ENCODE measurements at places on chromosomes 3 and 15. TPM values are rescaled to one million over a fixed set of nuclear protein-coding genes. Genes with fewer than 3 reads are reported as not detected.
A peak's percentile ranks its signal among the peaks of the same experiment; 100 is the strongest.

- DNase-seq = no peak
Observed at GRCh38 chr3:25727316-25727715, 55.9 kb downstream of the NGLY1 start.

DNA sequence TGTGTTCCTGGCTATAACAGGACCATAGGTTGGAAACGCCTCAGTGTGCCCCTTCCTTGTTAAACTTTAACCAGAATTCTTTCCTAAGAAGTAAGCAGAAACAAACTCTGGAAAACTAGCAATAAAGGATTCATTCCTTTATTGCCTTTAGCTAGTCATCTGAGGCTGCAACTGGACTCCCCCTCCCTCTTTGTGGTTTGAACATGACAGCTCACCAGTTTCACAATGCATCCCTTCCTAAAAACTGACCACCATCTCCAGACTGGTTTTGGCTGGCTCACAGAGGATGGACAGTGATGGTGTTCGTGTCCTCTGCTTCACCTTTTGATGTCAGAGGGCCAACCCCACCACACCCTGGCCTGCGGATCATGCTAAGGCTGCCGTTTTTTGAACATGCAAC lies 27.9 kb upstream of the TGFBR2 start:
- no peak for DNase-seq

DNA sequence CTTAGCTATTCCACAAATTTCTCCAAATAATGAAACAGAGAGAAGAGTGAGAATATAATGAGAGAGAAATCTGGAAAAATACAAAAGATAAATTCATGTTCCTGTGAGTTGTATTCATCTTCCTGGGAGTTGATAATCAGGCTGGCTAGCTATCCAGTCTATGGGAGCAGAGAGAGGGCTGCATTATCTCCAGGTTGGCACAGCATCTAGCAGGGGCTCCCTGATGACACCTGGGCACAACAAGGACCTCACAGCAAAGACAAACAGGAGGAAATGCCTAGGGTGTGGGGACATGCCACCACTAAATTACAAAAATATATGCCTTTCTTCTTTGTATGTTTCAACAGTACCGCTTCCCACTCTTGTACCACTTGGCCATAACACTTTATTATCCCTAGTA lies 1.9 kb downstream of the EHD4 start:
- no peak for DNase-seq

- DNase-seq = no peak
Observed at GRCh38 chr15:94542391-94542790, 311.0 kb downstream of the MCTP2 start.

GRCh38 chr15:63191895-63192618 lies 2.7 kb downstream of the RAB8B start:
- no peak for DNase-seq

GRCh38 chr3:98612587-98612986 lies 19.2 kb upstream of the CPOX start:
- DNase-seq = no peak

GRCh38 chr15:72345806-72346205 lies 25.8 kb upstream of the CELF6 start:
- no peak for DNase-seq

GRCh38 chr15:64038878-64039610 lies 7.2 kb downstream of the DAPK2 start:
- no peak for DNase-seq

DNA sequence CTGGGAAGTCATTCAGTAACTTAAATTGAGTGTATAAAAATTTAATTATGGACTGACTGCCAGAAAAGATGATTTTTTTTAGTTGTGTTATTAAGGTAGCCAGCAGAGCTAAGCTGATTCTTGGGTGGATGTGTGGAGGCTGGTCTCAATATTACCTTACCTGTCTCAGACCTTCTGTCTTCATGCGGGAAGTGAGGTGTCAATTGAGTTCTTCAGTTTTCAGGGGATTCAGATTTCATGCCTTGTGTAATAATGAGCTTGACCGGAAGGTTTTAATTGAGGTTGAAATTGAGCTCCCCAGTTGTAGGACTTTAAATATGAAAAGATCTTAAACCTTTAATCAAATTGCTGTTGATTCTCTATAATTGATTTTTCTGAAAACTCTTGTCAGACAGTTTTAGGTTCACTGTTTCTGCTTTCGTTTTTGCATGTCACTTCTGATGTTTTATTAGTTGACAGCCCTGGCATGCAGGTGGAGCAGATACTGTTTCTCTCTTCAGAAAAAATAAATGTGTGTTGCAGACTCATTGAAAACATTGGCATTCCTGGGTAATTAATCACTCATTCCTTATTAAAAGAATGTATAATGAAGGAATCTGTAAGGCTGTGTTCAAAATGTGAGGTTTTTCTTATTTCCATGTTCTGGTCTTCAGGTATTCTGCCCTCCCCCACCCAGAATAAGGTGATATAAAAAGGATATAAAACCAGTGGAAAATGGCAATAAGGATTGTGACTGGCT lies 54.5 kb downstream of the PSMD6 start:
- DNase-seq = no peak

DNA sequence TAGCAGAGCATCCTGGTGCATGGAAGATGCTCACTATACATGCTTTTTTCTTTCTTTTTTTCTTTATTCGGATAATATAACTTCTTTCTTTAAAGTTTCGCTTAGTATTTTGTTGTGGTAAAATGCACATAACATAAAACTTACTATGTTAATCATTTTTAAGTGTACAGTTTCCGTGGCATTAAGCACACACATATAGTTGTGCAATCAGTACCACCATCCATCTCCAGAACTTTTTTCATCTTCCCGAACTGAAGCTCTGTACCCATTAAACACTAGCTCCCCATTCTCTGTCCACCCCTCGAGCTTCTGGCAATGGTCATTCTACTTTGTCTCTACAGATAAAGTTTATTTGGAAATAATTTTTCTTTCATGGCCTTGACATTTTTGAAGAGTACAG lies 1.0 kb upstream of the JAGN1 start:
- DNase-seq = no peak

DNA sequence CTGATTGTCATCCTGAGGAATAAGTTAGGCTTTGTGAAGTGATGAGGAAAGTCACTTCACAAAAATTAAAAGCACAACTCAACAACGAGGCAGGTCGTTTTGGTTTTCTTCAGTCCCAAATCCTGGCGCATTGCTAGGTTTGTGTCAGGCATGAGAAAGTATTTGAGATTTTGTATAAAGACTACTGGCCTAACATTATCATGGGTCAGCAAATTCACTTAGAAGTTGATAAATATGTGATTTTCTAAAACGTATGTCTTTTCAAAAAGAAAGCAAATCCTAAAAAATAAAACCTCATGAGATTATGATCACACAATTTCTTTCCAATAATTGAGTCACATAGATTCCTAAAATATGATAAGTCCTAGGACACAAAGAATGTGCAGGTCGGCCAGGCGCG lies 395.8 kb upstream of the RORA start:
- no peak for DNase-seq

DNA sequence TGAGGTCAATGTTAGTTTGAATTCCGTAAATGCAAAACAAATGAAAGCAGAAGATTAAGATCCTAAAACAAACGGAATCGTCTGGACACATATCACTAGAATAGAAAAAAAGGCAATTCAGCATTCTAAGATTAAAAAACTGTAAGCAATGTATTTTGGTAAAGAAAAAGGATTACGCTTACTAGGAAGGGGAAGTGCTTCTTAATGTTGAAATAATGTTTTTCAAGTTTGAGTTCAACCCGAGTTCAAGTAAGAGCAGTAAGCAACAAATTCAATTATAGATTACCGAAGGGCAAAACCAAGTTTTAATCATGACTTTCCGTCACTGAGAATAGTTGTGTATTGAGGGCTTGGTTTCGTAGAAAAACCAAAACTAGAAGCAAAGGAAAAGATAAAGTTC lies 637 bp downstream of the CIP2A start:
- DNase-seq = no peak

DNA sequence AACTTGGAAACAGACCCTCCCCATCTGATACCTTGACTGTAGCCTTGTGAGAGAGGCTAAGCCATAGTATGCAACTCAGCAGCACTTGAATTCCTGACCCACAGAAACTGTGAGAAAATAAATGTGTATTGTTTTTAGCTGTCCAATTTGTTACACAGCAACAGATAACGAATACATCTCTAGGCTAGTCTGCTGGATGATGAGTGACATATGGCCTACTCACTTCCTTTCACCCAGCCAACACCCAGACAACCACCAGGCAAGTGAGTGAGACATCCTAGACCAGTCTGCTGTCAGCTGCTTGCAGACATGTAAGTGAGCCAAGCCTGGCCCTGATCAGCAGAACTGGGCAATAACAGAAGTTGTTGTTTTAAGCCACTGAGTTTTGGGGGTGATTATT lies 19.2 kb upstream of the SMAD6 start:
- no peak for DNase-seq

GRCh38 chr15:65326117-65326526 lies 21.6 kb downstream of the RNU5B-1 start:
- peak; percentile 58 for DNase-seq

DNA sequence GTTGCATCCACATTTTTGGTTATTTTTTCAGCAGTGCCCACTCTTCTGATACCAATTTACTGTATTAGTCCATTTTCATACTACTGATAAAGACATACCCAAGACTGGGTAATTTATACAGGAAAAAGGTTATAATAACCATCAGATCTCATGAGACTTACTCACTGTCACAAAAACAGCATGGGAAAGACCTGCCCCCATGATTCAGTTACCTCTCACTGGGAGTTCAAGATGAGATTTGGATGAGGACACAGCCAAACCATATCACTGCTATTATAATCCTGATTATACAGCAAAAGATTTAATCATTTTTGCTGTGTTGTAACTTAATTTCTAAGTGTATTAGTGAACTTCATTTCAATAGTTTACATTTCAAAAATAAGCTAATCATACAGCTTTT lies 6.6 kb downstream of the ZBED2 start:
- no peak for DNase-seq

DNA sequence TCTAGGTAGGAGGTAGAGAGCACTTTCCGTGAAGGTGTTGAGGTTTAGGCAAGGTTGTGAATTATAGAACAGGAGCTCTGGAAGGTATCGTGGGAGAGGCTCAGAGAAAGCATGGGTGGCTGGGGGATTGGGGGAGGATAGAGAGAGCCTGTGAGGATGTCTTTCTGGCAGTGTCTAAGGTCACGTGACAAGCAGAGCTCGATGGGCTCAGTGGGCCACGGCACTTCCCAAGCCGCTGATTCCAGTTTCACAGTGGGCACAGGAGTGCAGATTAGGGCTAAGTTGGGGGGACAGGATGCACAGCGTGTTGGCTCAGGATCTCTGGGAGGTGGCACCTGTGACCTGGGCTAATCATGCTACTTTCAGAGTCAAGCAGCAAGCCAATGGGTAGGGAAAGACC lies 52.0 kb downstream of the CEMIP start:
- DNase-seq = no peak

The SLC22A14 gene
- total RNA-seq = not detected

The ASB14 gene
- total RNA-seq = 3.4 TPM

The OCA2 gene
- total RNA-seq = 4.9 TPM

The C3orf22 gene
- total RNA-seq = not detected

The BBX gene
- 83.4 TPM for total RNA-seq

The FBXL22 gene
- 21.7 TPM for total RNA-seq

The FANCD2OS gene
- total RNA-seq = not detected

The NOX5 gene
- total RNA-seq = not detected

The IGSF10 gene
- 15.3 TPM for total RNA-seq
